ENCODE measurements at places on chromosomes 13 and 19.

DNA sequence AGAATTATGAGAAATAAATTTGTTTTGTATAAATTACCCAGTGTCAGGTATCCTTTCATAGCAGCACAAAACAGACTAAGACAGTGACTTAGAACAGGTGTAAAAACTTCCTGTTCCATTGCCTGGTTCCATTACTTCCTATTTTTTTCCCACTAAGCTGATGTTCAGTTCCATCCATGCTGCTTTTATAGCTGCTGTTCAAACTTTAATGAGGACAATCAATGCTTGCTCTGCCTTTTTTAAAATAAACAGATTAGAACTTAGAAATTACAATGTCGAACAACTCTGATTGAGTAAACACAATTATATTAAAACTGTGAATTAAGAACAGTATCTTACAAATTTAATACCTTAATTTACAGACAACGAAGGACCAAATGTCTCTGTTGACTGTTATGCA is 818.9 kb downstream of the OLFM4 start:
- no peak for DNase-seq

DNA sequence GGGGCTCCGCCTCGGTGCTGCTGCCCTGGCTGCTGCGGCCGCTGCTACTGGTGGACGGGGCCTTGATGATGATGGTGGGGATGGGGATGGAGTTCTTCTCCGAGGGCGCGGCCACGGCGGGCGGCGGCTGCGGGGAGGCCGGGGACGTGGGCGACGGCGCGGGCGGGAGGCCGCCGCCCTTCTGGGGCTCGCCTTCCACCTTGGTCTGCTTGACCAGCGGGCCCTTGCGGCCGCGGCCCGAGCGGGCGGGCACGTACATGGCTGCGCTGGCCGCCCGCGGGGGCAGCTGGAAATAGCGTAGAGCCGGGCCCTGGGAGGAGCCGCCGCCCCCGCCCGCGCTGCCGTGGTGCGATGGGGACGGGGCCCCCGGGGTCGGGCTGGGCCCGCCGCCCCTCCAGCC is 19.2 kb downstream of the C19orf81 start:
- DNase-seq: no peak

GRCh38 chr13:114054264-114054663 is 78.2 kb downstream of the RASA3 start:
- DNase-seq: no peak

DNA sequence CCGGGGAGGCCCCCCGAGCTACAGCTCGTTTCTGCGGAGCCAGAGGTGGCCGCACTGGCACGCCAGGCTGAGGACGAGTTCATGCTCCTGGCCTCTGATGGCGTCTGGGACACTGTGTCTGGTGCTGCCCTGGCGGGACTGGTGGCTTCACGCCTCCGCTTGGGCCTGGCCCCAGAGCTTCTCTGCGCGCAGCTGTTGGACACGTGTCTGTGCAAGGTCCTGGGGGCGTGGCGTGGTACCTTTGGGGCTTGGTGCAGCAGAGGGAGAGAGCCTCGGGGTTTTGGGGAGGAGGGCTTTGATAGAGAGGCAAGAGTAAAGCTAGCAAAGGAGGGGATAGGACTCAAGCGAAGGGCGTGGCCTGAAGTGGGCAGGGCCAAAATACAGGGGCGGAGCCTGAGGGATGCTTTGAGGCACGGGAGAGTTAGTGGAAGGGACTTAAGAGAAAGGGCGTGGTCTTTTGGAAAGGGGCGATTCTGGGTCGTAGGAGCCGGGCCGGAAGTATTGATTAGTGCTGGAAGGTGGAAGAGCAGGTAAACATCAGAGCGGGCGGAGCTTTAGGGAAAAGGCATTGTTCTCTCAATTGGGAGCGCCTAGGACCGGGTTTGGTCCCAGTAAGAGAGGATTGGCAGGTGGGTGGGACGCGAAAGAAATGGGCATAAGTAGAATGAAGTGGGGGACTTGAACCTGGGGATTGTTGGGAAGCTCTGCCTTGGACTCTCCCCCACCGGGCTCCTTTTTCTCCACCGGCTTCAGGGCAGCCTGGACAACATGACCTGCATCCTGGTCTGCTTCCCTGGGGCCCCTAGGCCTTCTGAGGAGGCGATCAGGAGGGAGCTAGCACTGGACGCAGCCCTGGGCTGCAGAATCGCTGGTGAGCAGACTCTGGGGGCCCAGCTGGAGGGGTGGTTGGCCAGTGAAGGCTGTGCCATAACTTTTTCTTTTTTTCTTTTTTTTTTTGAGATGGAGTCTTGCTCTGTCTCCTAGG is 1.2 kb downstream of the PPM1N start:
- peak; percentile 44 for DNase-seq

- DNase-seq: no peak
Observed at GRCh38 chr13:23699271-23699670, 129.1 kb downstream of the TNFRSF19 start.

- no peak for DNase-seq
Observed at GRCh38 chr13:31982540-31982939, 49.0 kb upstream of the FRY start.

DNA sequence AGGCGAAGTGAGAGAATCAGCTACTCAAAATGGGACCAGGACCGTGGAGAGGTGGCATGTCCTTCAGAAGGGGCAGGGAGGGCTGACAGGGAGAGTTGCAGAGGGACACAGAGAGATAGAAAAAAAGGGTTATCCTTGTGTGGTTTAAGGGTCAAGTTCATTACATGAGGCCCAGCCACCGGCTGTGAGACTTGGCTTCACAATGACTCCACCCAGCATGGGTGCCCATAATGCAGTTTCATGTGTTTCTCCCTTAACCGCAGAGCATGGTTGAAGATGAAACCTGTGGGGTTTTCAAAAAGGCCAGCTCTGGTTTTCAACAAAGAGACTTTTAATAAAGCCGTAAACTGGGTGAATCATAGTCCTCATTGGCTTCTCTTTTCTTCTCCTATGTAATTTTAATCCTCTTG is 164.6 kb downstream of the KLF5 start:
- DNase-seq: no peak

DNA sequence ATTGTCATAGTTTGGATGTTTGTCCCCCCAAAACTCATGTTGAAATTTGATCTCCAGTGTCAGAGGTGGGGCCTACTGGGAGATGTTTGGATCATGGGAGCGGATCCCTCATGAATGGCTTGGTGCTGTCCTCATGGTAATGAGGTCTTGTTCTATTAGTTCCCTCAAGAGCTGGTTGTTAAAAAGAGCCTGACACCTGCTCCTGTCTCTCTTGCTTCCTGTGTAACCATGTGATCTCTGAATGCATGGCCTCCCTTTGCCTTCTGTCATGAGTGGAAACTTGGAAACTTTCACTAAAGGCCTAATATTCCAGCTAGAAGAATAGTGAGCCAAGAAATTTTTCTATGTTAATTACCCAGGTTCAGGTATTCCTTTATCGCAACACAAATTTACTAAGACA is 311.4 kb upstream of the ATXN8OS start:
- DNase-seq: no peak

DNA sequence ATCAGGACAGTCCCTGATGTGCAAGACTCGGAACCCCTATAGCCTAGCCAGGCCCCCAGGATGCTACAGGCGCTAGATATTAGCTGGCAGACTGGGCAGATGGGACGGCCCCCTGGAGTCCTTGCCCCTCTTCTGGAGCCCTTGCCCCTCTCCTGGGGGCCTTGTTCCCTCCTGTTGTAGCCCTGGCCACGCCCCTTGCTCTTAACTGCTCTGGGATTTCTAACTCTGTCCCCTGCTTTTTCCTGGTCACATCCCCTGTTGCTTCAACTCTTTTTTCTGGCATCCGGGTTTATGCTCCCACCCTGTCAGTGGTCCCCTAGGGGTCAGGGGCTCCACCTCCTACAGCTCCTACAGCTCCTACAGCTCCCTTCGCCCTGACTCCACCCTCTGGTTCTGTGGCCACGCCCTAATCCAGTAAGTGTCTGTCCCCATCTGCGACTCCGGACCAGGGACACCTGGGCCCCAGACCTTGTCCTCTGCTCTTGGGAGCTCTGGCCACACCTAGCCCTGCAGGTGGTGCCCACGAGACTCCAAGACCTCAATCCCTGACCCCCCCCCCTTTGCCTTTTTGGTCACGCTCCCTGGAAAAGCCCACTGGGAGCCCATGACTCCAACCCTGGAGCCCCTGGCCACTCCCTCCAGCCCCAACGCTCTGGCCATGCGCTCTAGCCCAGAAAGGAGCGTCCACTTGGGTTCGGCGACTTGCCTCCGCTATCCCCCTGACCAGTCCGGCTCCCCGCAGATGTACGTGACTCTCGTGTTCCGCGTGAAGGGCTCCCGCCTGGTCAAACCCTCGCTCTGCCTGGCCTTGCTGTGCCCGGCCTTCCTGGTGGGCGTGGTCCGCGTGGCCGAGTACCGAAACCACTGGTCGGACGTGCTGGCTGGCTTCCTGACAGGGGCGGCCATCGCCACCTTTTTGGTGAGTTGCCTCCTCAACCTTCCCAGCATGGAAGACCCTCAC is 6.8 kb downstream of the PLPPR2 start:
- no peak for DNase-seq

Measured in activated effector memory CD4-positive, alpha-beta T cell treated with Interleukin-2 at 50 U/mL for 16 hours (primary cell).